ENCODE measurements at places on chromosomes 4 and X.
A peak's percentile ranks its signal among the peaks of the same experiment; 100 is the strongest.

GRCh38 chrX:109795682-109796081 lies 62.6 kb upstream of the ACSL4 start:
- no peak for DNase-seq

- DNase-seq, result no peak
Measured at GRCh38 chrX:30821116-30821515, 67.9 kb downstream of the TAB3 start.

DNA sequence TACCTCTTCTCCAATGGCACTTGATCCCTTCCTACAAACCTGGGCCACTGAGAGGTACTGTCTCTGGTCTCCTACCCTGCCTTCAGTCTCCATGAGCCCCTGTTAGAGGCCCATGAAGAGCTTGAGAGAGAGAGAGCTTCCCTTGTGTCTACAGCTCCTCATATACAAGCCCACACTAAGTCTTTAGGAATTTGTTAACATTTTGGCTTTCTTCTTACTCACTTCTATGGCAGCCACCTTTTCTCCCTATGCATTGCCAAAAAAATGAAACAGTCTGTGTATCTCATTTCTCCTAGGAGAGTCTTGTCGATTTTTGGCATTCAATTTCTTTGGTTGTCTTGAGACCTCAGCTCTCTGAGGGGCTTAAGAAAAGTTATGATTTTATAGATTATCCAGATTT lies 90.9 kb upstream of the LNX1 start:
- no peak for DNase-seq

DNA sequence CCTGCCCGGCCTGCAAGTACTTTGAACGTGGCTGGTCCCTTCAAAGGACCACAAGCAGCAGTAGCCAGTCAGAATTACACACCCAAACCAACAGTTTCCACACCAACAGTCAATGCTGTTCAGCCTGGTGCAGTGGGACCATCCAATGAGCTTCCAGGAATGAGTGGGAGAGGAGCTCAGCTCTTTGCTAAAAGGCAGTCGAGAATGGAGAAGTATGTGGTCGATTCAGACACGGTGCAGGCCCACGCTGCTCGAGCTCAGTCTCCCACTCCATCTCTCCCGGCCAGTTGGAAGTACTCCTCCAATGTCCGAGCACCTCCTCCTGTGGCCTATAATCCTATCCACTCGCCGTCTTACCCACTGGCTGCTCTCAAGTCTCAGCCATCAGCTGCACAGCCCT lies 104.4 kb upstream of the MYOZ2 start:
- DNase-seq, result no peak

- DNase-seq, result peak; percentile 74
Measured at GRCh38 chr4:10106421-10107039, 10.1 kb downstream of the WDR1 start.

DNA sequence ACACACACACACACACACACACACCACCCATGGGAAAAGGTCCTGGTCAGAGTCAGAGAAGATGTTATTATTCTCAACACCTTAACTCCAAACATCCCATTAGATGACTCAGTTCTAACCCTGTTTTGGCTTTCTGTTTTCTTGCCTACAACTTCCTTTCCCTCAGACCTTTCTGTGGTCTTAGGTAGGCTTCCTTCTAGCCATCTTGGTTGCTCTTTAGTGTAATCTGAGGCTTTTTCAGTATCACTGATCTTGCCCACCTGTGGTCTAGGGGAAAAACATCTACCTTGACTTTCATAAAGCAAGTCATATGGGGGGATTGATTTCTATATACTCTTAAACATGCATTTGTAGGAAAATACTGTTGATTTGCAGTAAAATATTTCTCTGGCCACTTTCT lies 56.9 kb downstream of the ATG4A start:
- no peak for DNase-seq

- DNase-seq, result no peak
Measured at GRCh38 chr4:98939892-98940298, 11.0 kb upstream of the EIF4E start.

DNA sequence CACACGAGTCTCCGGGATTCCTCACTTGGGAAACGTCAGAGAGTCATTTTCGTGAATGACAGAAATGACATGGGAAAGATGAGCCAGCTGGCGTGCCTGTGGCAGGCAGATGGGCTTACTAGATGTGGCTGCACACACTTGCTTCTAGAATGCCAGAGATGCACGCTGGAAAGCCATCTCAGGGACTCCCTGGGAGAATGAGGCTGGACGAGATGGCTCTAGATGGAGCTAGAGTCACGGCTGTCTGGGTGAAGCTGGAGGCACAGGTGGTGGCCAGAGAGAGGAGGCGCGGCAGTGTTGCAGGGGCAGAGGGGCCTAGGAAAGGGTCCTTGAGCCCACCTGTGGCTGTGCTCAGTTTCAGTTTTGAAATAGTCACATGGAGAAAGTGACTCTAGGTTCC lies 26.0 kb downstream of the TKTL1 start:
- DNase-seq, result no peak

- no peak for DNase-seq
Measured at GRCh38 chr4:55017406-55017805, 108.0 kb downstream of the KDR start.

GRCh38 chr4:117640836-117641235 lies 393.4 kb upstream of the NDST3 start:
- DNase-seq, result no peak

DNA sequence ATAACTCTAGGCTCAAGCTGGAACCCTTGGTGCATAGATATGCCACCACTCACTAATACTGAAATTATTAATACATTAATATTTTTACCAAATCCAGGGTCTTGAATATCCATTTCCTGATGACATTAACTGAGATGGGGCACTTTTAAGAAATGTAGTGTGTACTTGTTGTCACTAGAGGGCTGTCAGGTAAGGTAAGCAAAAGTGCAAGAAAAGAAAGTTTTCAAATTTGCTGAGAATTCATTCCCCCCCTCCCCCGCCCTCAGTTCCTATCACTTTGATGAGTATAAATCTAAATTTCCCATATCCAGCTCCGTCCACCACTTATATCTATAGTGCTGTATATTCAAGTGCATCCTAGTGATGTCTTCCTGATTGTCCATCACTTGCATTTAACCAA lies 20.5 kb upstream of the WDR44 start:
- no peak for DNase-seq

DNA sequence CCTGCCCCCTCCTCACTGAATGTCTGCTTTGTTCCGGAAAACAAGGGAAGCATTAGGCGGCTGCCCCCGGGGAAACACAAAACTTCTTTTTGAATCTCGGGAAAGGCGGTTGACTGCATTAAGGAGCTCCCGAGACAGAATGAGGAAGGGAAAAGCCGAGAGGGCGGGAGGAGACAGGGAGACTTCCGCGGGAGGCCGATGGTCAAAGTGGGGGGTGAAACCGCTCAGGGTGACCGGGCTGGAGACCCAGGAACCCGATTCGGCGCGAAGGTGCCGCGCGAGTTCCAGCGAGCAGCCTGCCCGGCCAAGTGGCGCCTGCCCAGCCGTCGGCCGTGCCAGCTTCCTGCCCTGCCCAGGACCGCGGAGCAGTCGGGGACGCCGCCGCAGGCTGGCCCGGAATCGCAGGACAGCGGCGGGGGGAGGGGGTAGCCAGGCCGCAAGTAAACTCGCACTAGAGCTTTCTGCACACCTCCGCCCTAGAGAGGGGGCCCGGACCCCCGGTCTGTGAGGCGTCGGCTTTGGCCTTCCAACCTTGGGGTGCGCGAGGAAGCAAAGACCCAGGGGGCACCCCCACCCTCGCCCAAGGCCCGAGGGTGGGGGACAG lies 55.1 kb upstream of the BCOR start:
- no peak for DNase-seq

DNA sequence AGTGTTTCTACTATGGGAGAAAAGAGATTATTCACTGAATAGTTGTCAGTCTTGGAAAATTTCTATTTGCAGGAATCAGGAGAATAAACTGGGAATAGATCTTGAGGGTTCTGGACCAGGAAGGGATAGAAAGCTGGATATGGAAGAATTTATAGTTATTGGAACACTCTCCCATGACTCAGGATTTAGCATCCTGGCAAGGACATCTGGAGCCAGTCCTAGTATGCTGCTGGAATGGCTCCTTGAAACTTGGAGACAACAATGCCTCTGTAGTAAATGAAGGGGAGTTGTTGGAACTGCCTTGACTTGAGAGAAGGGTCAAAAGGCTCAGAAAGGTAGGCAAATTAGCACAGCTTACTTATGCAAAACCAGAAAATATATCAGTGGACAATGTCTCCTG lies 23.5 kb upstream of the THOC2 start:
- DNase-seq, result no peak

- DNase-seq, result no peak
Measured at GRCh38 chr4:98311656-98312055, 50.5 kb downstream of the RAP1GDS1 start.

DNA sequence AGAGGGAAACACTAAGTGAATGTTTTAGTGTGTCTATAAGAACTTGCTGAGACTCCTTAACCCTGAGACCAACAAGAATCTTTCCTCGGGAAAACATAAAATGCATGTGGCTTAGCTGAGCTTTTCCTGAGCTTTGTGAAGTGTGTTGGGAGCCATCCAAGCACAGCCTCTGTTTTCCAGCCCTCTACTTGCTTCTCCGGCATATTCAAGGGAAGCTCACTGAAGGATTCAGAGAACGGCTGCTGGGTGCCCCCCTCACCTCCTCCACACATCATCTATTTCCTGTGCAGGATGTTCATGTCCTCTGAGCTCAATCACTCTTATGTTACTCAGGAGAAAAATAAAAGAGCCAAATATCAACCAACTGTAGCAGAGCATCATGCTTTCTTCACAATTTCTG lies 492.1 kb downstream of the IL15 start:
- no peak for DNase-seq

- peak; percentile 42 for DNase-seq
Measured at GRCh38 chrX:154457491-154458115, 478 bp upstream of the PLXNA3 start.

DNA sequence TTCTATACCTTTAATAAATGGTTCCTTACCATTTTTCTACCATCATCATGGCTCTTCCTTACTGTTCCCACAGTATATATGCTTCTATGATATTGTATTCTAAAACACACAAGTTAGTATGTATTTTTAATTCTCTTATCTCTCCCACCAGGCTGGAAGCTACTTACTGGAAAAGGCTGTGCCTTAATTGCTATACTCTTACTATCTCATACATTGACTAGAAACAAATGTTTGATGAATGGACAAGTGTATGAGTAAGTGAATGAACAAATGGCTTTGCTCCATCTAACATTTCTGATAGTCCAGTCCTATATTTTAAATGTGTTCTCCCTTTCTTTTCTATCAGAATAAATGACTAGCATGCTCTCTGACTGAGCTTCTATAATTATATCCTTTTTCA lies 320.8 kb upstream of the RASGEF1B start:
- no peak for DNase-seq
